ENCODE measurements at places on chromosomes 11 and 22.

- no peak for DNase-seq
Observed at GRCh38 chr11:13090228-13090708, 81.2 kb downstream of the RASSF10 start.

GRCh38 chr22:34019190-34019845 is 99.0 kb upstream of the LARGE1 start:
- no peak for DNase-seq

GRCh38 chr11:46134540-46134939 is 13.3 kb upstream of the PHF21A start:
- no peak for DNase-seq

- no peak for DNase-seq
Observed at GRCh38 chr11:96161307-96162089, 181.5 kb downstream of the MAML2 start.

GRCh38 chr11:78292109-78292803 is 103.5 kb downstream of the USP35 start:
- no peak for DNase-seq

DNA sequence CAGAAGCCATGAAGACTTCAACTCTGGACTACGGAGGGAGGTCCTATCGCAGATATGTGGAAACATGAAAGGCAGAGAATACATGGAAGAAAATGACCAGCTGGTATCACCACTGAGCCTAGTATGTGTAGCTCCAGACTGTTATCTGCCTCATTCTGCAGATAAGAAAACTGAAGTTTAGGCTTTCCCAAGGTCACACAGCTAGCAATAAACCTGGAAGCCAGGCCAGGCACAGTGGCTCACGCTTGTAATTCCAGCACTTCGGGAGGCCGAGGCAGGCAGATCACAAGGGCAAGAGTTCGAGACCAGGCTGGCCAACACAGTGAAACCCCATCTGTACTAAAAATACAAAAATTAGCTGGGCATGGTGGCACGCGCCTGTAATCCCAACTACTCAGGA is 15.6 kb upstream of the VWCE start:
- DNase-seq: no peak

- DNase-seq: peak; percentile 36
Observed at GRCh38 chr11:35305670-35306382, 113.5 kb downstream of the SLC1A2 start.

DNA sequence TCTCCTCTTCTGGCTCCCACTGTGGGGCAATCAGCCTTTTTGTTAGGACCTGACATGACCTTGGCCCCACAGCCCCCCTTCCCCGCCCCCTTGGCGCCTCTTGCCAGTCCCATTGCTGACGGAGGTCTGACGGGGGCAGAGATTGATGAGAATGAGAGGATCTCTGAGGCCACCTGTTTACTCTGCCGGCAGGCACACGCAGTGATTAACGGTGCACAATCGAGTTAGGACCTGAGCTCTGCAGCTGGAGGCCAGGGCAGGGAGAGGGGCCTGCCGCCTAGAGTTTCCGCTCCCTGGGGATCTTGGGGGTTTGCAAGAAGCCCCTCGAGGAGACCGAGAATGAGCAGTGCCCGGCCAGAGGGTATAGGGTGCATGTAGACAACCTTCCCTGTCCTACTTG is 6.8 kb upstream of the CHRM1 start:
- DNase-seq: no peak

- no peak for DNase-seq
Observed at GRCh38 chr22:29691636-29692326, 28.0 kb upstream of the CABP7 start.

Measured in GM19239 (cell line).